ENCODE measurements at places on chromosomes 5 and 9. TPM values are rescaled to one million over a fixed set of nuclear protein-coding genes. Genes with fewer than 3 reads are reported as not detected.

The PCDHGB2 gene
- total RNA-seq: 4.4 TPM

- peaks cover 33% of the 10 kb centered on the region for H3K4me1 ChIP-seq
- no peak overlapping the region for H3K4me3 ChIP-seq
- no peaks in the 10 kb centered on the region for H3K27me3 ChIP-seq
- H3K27ac ChIP-seq: peak overlapping the region; percentile 47
Measured at GRCh38 chr5:139415221-139415861, 11.5 kb upstream of the SPATA24 start.

DNA sequence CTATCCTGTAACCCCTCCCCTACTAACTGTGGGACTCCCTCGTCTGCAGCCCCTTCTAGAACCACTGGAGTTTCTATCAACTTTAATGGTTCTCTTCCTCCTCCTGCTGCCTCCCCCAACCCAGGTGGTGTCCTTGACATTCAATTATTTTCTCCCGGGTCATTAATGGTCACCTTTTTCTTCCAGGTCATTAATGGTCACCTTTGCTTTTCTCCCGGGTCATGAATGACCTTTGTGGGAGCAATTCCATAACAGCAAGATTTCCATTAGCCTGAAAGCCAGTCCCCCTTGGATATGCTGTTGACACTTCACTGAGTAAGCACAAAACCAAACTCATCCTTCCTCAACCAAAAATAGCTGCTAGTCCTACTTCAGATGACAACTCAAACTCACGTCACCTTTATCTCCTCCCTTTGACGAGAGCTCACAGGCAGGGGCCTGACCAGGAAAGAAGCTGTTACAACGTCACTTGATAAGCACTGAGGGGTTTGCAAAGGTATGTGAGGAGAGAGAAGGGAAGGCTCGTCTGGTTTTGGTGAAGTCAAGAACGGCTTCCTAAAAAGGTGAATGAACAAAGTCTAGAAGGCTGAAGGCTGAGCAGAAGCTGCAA lies 10.9 kb downstream of the CCDC127 start:
- peaks cover 7% of the 10 kb centered on the region for H3K36me3 ChIP-seq
- H3K4me1 ChIP-seq: no peaks in the 10 kb centered on the region
- H3K27ac ChIP-seq: no peak overlapping the region
- no peak for DNase-seq
- H3K4me3 ChIP-seq: no peak overlapping the region

- peak; percentile 92 for DNase-seq
- no peak overlapping the region for H3K27ac ChIP-seq
- H3K27me3 ChIP-seq: no peaks in the 10 kb centered on the region
- peaks cover 21% of the 10 kb centered on the region for H3K36me3 ChIP-seq
Measured at GRCh38 chr9:130107234-130107861, 53.6 kb downstream of the GPR107 start.

- H3K4me3 ChIP-seq: no peak overlapping the region
- H3K27me3 ChIP-seq: no peaks in the 10 kb centered on the region
- peaks cover 6% of the 10 kb centered on the region for H3K4me1 ChIP-seq
- DNase-seq: no peak
- no peak overlapping the region for H3K27ac ChIP-seq
Measured at GRCh38 chr5:112338681-112339337, 80.3 kb downstream of the EPB41L4A start.

- H3K27ac ChIP-seq: no peak overlapping the region
- H3K4me3 ChIP-seq: no peak overlapping the region
Measured at GRCh38 chr9:24832307-24832706, 286.6 kb upstream of the IZUMO3 start.

All from thyroid gland (tissue), 4 donors.